ENCODE measurements at places on chromosomes 12 and 14.

DNA sequence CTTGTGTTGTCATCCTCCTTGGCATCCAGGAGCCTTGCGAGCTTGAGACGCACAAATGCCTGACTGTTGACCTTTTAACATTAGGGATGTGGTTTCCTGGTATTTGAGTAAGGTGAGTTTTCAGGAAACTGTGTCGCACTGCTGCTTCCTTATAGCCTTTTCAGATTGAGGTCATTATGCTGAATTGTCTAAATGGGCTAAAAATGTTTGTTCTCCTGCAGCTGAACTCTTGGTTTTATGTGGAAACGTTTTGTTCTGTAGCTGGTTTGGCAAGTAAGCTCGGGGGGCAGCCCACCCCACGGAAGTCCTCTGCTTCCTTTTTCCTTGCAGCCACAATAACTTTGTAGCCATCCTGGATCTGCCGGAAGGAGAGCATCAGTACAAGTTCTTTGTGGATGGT is 5.7 kb downstream of the PRKAB1 start:
- no peak for DNase-seq

- no peak for DNase-seq
Observed at GRCh38 chr12:25970916-25971653, 12.6 kb downstream of the RASSF8 start.

- no peak for DNase-seq
Observed at GRCh38 chr14:55448141-55448614, 7.8 kb upstream of the TBPL2 start.

GRCh38 chr12:132413931-132414588 is 75.9 kb upstream of the FBRSL1 start:
- DNase-seq: no peak

- DNase-seq: no peak
Observed at GRCh38 chr12:104825408-104825807, 132.7 kb downstream of the SLC41A2 start.

DNA sequence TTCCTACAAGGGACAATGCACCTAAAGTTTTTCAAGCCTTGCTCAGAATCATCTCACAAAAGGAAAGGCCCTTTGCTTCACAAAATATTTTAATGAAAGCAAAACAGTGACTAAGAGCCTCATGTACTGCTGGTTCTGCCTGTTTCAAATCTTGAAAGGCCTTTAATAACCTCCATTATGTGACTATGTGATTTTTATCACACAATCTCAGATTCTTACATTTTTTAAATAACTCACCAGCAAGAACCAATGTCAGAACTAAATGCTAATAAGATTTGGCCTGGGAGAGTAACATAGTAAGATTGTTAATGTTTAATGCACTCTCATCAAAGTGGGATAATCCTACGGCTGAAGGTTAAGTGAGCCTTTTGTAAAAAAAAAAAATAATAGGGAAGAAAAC is 378.9 kb downstream of the RGS6 start:
- DNase-seq: no peak

- DNase-seq: no peak
Observed at GRCh38 chr12:42094277-42094676, 50.4 kb downstream of the GXYLT1 start.

DNA sequence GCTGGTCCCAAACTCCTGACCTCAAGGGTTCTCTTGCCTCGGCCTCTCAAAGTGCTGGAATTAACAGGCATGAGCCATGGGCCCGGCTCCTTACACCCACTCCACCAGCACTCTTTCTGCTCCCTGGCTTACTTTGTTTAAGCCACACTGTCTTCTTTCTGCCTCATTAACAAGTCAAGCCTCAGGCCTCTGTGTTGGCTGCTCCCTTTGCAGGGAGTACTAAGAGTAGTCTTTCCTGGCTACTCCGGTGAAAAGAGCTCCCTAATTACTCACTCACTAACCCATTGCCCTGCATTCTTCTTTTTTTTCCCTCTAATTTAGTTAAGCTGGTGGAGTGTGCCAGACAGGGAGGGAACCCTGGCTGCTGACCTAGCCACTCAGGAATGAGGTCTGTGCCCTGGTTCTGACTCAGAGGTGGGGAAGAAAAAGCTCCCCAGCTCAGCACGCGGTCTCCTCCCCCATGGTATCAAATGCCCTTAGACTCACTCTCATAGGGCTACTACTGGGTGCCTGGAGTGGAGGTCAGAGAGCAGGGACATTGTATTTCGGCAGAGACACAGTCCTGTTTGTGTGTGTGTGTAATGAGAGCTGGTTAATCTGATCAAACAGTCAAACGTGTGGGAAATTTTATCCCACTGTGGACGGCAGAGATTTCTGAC is 19.8 kb downstream of the GALNT6 start:
- DNase-seq: no peak

DNA sequence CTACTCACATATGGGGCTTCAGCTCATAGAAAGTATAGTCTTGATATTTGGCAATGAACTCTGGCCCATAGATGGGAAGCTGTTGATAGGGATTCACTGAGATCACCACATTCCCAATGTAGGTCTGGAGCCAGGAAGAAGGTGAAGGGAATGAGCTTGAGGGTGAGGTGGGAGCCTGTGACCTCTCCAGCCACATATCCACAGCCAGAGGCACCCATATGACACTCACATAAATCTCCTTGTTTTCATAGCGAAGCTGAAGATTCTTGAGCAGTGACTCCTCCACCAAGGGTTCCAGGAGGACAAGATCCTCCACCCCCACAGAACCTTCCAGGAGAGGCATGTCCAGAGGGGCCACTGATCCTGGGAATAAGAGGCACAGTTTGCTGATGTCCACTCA is 1.9 kb downstream of the MYO1A start:
- no peak for DNase-seq

Measured in stimulated activated CD8-positive, alpha-beta memory T cell treated with anti-CD3 and anti-CD28 coated beads, Interleukin-4, amount 100 ng/mL, for 1 hour (primary cell).